Naive B cell (primary cell): ENCODE measurements at places on chromosomes 2 and 18. TPM values are rescaled to one million over a fixed set of nuclear protein-coding genes. Genes with fewer than 3 reads are reported as not detected.

FBXO11 gene
- polyA plus RNA-seq, result 14.1 TPM

TYMS gene
- not detected for polyA plus RNA-seq

HOXD9 gene
- not detected for polyA plus RNA-seq

LGALSL gene
- 0.05 TPM for polyA plus RNA-seq

FZD7 gene
- polyA plus RNA-seq, result not detected

DNA sequence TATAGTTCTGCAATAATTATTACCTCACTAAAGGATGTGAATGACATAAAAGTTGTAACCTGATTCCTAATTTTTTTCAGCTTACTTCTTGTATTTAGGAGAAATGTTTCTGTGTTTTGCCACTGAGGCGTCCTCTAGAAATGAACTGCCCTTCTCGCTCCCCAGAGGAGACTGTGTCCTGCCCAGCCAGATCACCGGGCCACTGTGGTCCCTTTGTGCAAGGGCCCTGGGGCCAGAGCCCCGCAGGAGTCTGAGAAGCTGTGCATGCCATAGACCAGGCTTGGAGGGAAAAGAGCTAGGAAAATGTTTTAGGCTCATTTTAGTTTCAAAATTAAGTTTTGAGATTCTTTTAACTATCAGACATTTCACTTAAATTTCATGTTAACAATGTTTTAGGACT, 31.1 kb upstream of the LDLRAD4 start:
- no peak overlapping the region for H3K27ac ChIP-seq
- peaks cover 3% of the 10 kb centered on the region for H3K4me1 ChIP-seq
- peaks cover 13% of the 10 kb centered on the region for H3K27me3 ChIP-seq
- no peak overlapping the region for H3K4me3 ChIP-seq

GRCh38 chr2:162073888-162074631, at the start of gene DPP4:
Gene DPP4 (minus strand): TSS chr2:162074215. CDS start chr2:162073981, 234 bp downstream.
- H3K4me1 ChIP-seq, result peaks cover 9% of the 10 kb centered on the region
- peak within 1 kb of the TSS; percentile 83 for H3K27ac ChIP-seq
- no peaks in the 10 kb centered on the region for H3K36me3 ChIP-seq
- H3K4me3 ChIP-seq, result peak within 1 kb of the TSS; percentile 75
- peaks cover 47% of the 10 kb centered on the region for H3K27me3 ChIP-seq
- DNase-seq, result peak; percentile 18

- H3K27me3 ChIP-seq, result peaks cover 4% of the 10 kb centered on the region
- H3K27ac ChIP-seq, result no peak overlapping the region
- H3K4me3 ChIP-seq, result no peak overlapping the region
- H3K4me1 ChIP-seq, result no peaks in the 10 kb centered on the region
- H3K36me3 ChIP-seq, result no peaks in the 10 kb centered on the region
Observed at GRCh38 chr2:31384351-31384750, 30.2 kb downstream of the XDH start.

DNA sequence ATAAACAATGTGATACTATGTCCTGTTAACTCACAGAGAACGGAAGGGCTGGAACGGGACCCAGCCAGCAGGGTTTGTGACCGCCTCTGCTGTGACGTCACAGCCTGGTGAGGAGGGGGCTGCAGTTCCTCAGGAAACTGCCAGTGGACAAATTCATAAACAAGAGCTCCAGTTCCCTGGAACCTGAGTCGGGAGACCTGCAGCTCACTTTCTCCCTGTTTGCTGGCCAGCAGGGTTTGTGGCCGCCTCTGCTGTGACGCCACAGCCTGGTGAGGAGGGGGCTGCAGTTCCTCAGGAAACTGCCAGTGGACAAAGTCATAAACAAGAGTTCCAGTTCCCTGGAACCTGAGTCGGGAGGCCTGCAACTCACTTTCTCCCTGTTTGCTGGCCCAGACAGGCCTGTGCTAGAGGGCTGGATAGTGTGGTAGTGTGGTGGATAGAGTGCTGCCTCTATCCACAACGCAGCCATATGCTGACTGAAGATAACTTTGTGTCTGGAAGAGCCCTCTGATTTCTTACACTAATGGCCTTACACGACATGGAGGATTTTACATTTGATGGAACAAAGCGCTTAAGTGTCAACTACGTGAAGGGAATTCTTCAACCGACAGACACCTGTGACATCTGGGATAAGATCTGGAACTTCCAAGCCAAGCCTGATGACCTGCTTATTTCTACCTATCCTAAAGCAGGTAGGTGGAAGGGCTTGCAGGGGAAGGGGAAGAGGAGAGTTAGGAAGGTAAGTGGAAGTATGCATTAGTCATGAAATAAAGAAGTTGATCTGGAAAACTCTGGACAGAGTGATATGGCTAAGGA, at the start of gene SULT1C4:
Gene SULT1C4, plus strand, starts transcription at position 140 of the 816 bp plus-strand sequence. Its CDS starts 384 bp downstream, at position 524.
- H3K4me1 ChIP-seq, result peaks cover 8% of the 10 kb centered on the region
- no peak for DNase-seq
- peaks cover 5% of the 10 kb centered on the region for H3K27me3 ChIP-seq
- no peak within 1 kb of the TSS for H3K27ac ChIP-seq

- H3K4me3 ChIP-seq, result no peak overlapping the region
- no peaks in the 10 kb centered on the region for H3K36me3 ChIP-seq
- H3K27me3 ChIP-seq, result peaks cover 14% of the 10 kb centered on the region
- no peak for DNase-seq
- no peaks in the 10 kb centered on the region for H3K4me1 ChIP-seq
Observed at GRCh38 chr2:234593636-234594035, 96.8 kb upstream of the ARL4C start.

GRCh38 chr2:178195390-178196166, 1.3 kb downstream of the OSBPL6 start:
- H3K27me3 ChIP-seq, result peaks cover 46% of the 10 kb centered on the region
- H3K4me1 ChIP-seq, result peaks cover 23% of the 10 kb centered on the region
- H3K4me3 ChIP-seq, result peak overlapping the region; percentile 73
- H3K36me3 ChIP-seq, result no peaks in the 10 kb centered on the region
